ENCODE measurements at places on chromosomes 12 and 14.

- peak; percentile 43 for DNase-seq
Measured at GRCh38 chr14:91968280-91968679, 20.8 kb upstream of the FBLN5 start.

DNA sequence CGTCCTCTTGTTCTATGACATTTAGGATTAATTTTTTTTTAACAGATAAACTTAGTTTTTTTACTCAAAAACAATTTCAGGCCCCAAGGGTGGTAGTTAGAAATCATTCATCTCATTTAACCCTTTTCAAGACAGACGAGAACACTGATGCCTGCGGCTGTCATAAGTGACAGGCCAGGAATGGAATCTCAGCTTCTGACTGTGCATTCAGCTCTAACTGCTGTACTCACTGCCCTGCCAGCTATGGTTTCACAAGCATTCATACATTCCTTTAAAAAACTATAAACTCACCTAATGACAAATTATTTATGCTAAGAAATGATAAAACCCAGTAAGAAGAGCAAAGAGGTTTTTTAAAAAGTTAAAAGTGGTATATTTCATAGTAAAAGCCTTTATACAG is 8.8 kb downstream of the DENND5B start:
- DNase-seq, result no peak

GRCh38 chr14:74950795-74951442 is 4.5 kb downstream of the PGF start:
- DNase-seq, result no peak

- DNase-seq, result no peak
Measured at GRCh38 chr12:124607681-124608425, 40.4 kb upstream of the NCOR2 start.

DNA sequence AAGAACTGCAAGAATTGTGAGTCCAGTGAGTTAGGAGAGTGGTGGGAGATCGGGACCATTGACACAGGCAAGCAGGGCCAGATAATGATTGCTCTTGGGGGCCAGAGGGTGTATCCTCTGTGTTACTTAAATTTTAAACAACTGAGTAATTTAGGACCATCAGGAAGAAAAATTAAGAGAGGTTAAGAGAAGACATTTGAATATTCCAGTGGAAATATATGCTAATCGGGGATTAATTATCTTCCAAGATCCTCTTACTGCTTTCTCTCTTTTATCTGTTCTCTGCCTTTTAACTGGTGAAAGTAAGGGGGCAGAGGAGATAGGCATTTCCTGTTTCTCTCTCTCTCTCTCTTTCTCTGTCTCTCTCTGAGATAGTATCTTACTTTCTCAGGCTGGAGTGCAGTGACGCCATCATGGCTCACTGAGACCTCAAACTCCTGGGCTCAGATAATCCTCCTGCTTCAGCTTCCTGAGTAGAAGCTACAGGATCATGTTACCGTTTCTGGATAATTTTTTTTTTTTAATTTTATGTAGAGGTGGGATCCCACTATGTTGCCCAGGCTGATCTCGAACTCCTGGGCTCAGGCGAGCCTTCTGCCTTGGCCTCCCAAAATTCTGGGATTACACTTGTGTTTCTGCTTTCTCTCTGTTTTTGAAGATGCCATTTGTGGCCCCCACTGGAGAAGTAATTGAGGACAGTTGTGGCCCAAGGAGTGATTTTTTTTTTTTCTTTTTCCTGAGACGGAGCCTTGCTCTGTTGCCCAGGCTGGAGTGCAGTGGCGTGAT is 85.1 kb downstream of the DIP2B start:
- DNase-seq, result no peak

DNA sequence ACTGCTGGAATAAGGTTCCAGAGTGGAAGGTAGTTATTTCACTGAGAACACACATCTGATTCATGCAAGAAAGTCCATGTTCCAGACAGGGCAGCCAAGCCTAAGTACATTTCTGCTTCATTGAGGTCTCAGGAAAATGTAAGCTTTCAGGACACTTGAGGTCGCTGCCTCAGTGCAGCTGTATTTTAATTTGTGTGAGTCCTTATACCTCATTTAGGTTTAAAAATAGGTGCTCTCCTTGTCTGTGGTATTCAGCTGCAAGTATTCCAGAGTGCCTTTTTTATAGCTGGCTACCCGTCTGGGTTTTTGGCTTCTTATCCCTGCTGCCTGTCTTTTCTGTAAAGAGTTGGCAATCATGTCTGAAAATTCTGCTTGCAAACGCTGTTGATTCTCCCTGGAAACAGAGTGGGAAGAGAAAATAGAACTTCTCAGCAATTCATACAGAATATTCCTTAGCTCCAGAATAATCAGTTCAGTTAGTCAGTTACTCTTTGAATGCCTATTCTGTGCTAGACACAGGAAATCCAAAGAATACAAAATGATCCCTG is 45.3 kb upstream of the PLBD1 start:
- DNase-seq, result no peak

DNA sequence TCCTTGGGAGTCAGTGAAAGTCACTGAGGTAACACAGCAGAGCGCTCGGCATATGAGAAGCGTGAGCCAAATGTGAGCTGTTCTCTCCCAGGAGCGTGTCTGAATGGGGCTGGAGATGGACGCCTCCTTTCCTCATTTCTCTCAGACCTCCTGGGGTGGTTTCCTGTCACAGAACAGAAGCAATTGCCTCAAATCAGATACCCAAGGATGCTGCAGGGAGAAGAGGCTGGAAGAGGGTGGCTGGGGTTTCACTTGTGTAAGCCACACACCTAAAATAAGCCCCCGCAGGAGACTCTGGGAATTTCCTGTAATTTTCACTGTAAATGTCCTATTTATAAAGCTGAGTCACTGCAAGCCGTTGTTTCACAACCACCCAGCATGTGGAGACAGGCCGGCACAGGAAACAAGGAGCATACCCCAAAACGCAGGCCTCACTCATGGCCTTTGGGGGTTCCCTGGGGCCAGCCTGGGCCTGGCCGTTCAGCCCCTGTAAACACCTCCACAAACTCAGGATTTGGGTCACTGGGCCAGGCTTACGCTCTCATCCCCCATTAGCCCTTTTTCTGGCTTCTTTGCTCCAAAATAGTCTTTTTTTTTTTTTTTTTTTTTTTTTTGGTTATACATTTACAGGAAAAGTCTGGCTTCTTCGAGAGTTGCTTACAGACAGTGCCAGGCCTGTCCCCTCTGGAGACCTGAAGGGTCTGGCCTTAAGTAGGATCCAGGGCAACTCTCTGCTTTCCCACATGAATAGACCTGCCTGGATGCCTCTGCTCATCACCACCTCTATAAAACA is 55.3 kb downstream of the VCPKMT start:
- peak; percentile 49 for DNase-seq

- no peak for DNase-seq
Measured at GRCh38 chr12:46212108-46212982, 56.5 kb downstream of the SLC38A1 start.

DNA sequence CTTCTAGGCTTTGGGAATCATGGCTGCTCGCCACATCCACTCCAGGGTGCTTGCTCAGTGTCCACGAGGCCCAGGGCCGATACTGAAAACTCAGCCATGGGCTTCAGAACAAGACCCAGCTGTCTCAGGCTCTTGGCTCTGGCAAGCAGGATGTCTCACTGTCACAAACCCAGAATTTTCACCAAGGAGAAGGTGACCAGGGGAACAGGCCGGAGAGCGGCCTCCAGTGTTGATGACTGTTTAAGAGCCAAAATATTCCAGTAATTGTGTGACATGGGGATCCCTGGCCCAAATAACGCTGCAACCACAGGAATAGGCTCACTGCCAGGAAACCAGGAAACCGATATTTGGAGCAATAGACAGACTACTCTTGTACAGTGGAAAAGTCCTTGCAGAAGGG is 9.8 kb upstream of the SERPINA5 start:
- DNase-seq, result no peak

DNA sequence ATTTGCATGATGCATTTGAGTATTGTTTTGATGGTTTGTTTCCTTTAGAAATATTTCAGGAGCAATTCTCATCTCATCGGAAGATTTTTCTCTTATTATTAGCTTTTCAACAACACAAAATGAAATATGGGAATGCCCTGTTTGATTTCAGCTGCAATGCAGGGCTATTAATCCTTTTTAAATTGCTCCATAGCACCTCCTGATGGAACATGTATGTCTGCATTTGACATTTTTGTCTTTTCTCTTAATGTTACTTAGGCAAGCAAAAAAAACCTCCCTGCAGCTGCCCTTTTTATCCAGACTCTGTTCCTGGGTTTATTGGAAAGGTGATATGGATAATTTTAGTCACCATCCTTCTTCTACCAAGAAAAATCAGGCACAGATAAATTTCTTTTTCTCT is 895.8 kb downstream of the RPS29 start:
- no peak for DNase-seq

DNA sequence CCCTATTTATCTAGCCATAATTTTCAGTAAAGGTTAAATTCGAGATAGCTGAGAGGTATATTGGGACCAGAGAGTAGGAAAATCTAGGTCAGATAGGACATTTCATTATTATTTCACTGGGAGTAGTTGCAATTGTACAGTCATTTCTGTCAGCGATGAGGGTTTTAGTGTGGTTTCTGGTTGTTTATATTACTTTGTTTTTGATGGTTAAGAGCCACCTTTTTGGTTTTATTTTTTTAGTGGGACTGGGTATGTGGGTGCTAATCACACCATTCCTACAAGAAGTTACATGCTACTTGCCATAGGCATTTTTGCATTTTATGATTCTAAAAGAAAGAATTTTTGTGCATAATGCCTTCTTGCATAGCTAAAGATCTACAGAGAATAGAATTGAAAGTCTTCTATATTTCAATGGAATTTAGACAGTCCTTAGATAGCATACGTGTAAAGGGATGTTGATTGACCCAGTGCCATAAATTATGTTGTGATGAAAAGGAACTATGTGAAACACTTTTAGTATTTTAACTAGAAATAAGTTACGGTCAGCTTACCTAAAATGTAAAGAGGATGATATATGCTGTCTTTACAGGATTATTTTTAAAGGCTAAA is 85.2 kb downstream of the KTN1 start:
- no peak for DNase-seq

- no peak for DNase-seq
Measured at GRCh38 chr14:104429291-104429861, 150.2 kb upstream of the C14orf180 start.

- DNase-seq, result no peak
Measured at GRCh38 chr12:4809449-4810218, 89.4 kb downstream of the GALNT8 start.

DNA sequence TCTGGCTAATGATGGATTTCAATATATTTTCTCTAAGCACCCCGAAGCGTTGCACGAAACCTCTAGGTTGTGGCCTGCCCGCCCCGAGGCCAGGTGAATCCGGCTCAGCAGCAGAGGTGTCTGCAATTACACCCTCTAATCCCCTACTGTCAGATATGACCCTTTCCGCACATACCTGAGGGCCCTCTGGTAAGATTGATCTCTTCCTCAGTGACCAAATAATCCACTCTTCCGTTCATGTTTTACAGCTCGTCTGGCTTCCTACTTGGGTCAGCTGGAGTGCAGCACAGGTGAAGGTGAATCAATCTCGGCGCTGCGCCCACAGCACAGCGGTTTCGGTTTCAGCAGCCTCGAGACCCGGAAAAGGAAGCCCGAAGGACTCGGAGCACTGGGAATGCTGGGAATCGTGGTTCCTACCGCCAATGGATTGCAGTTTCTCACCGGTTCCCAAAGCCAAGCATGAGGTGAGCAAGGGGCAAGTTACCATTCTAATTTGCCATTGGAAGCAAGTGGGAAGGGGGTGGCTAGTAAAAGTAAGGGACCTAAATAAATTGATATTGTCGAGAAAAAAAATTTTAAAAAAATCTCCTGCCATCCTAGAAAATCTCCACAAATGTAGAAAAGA is at the start of gene SYNJ2BP:
SYNJ2BP (minus strand) TSS at position 366 of the 625 bp plus-strand sequence; CDS start at position 239, 127 bp downstream.
- peak; percentile 37 for DNase-seq

DNA sequence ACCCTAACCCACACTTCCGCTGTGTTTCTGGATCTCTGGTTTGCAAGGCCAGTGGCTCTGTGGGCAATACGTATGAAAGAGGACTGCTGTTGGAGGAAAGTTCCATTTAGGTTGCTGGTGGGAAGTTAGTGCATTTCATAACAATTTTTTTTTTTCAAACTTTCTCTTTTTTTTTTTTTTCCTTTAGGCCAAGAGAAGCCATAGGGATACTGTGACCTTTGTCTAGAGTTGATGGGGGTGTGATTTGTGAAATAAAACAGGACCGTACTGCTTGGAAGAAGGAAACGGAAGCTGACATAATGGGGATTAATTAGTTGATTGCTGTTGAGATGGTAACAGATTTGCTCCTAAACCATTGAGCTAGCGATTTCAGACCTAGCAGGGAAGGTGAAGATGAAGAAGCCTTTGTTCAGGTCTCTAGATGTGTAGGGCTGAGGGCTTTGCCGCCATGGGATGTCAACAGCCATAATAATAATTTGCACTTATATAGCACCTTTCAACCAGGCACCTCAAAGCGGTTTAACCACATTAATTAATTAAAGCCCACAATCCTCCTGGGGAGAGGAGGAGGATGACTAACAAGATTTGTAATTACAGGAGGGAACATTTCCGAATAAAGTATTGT is 315.3 kb downstream of the ZFP36L1 start:
- DNase-seq, result no peak

DNA sequence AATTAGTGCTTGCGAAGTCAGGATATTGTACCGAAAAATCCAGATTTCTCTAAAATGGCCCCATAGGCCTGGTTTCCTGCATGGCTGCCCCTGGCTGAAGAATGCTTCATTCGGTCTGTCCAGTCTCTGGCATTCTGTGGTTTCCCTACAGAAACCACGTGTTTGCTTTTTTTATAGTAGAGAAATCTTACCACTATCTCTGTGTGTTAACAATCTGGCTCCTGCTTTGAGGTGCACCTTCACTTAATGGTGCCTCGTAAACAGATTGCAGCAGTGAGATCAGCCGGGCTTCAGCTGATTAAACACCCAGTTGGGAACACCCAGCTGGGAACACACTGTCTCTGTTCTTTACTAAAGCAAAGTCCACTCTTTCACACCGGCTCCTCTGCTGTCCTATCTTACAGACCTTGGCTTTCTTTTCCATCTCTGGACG is 6.7 kb upstream of the DNAAF2 start:
- no peak for DNase-seq

DNA sequence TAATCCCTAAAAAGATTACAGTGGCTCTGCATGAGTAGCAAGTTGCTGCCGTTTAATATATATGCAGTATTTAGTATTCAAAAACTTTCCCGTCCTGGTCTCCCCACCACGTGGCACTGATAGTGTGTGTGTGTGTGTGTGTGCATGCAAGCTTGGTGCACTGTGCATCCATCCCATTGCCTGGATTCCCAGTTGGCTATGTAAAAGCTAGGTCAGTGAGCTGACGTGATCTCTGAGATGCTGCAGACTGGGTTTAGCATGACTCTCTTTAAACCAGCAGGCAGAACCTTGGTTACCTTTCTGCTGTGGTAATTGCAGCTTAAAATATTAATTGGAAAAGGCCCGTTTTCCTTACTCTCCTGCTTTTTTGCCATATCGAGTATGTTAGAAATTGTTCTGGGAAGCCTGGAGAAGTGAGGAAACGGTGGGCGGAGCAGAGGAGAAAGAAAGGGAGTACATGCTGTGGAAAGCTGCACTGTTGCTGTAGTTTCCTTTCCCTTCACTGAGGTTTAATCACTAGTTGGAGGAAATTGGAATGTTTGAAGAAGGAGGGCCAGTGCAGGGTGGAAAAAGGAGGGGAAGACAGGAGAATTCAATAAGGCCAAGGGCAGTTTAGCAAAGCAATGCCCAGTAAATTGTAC is 4.0 kb upstream of the CNTN1 start:
- DNase-seq, result no peak
